Activated CD8-positive, alpha-beta memory T cell treated with anti-CD3 and anti-CD28 coated beads for 1 hour (primary cell): ENCODE measurements at places on chromosomes 3 and 15.

DNA sequence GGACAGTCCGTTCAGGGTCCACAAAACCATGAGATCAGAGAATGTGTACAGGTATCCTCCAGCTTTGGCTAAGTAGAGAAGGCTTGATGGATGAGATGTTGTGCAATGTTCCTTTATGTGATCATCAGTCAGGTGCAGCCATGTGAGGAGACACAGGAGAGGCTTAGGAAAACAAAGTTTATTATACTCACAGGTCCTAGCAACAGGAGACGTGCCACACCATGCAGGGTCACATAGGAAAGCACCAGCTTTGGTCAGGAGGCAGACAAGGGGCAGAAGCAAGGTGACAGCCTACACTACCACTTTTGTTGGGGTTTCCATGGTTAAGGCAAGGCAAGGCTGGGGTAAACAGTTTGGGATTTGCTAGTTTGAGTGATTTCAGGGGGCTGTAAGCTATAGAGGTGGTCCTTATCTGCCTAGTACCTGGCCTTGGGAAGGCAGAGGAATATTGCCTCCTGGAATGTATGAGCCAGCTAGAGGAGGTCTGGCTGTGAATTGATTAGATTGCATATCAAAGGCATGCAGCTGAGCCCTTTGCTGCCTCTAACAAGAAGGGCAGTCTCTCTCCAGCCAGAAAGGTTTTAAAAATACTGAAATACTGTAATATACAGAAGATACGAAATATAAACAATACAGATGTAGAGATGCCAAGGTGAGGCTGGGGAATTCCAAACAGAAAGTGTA is 248.6 kb downstream of the RYR3 start:
- DNase-seq: no peak

GRCh38 chr3:14285548-14285925 is 106.9 kb downstream of the LSM3 start:
- no peak for DNase-seq

DNA sequence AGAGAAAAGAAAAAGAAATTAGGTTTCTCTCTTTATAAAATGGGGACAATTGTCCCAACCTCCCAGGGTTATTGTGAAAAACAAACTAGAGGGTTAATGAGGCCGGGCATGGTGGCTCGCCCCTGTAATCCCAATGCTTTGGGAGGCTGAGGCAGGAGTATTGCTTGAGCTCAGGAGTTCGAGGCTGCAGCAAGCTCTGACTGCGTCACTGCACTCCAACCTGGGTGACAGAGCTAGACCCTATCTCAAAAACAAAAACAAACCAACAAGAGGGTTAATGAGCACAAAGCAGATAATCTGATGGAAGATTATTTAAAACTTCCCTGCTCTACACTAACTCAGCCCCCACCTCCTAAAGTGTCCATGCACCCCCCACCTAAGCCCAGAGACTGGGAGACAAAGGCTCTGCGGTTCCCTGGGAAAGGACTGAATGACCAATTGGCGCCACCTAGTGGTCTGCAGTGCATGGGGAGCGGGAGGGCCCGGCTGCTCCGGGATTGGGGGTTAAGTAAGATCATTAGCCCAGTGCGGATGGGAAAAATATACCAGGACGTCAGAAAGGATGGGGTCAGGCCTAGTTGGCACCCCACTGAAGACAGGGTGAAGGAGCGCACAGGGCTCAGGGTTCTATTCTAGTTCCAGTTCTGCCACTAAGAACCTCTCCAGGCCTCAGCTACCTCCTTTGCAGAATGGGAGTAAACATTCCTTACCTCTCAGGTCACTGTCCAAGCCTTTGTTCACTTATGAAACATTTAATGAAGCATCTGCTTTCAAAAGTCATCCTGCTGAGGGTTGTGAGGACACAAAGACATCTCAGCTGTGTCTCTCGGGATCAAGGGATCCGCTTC is 15.6 kb downstream of the PIF1 start:
- peak; percentile 59 for DNase-seq

- no peak for DNase-seq
These were observed 945.1 kb downstream of the ROBO1 start for GRCh38 chr3:78822726-78823125.

DNA sequence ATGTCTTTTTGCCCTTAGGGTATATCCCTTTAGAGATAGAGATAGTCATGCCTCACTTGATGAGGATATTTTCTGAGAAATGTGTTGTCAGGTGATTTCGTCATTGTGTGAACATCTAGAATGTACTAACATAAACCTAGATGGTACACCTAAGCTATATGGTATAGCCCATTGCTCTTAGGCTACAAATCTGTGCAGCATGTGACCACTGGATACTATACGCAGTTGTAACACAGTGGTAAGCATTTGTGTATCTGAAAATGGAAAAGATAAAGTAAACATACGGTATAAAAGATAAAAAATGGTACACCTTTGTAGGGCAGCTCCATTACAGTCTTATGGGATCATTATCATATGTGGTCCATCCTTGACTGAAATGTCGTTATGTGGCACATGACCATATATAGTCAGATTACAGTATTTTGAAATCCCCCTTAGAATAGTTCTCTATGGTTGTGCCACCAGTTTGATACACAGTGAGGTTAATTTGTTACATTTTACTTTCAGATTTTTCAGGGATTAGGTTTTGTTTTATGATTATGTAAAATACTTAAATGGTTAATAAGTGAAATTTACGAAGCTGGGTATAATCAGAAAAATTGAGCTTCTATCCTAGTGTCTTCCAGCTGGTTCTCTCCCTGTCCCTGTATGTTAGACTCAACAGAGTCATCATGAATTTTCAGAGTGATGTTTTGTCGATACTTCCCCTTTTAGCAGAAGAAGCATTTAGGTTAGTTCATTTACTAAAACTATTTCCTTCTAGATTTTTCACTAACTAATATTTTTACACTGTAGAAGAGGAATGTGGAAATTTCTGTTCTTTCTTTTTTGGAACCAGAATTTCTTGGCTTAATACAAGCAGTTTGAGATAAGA is 12.8 kb downstream of the SETD5 start:
- DNase-seq: no peak

DNA sequence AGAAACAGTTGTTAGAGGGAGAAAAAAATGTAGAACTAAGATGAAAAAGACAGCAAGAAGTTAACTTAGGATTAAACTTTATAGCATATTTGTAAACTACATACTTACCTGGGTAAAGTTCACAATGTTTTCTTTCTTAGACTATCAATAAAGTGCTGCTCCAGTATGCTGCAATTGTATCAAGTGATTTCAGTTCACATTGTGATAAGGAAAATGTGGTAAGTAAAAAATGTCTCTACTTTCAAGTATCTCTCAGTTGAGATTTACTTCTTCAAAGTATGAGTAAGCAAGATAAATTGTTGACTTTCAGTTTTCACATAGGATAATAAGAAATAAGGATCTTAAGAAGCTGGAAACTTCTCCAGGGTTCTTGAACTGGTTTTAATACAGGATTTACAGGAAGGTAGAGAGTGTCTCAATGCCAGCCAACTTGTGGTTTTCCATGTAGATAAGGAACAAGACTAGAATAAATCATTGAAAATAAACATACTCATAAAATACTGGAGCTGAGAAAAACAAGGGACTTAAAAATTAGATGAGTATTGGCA is 528.8 kb downstream of the UNC13C start:
- no peak for DNase-seq

- DNase-seq: no peak
These were observed 131.9 kb upstream of the PROK2 start for GRCh38 chr3:71916747-71917369.

- no peak for DNase-seq
These were observed 2.4 kb downstream of the ARHGEF3 start for GRCh38 chr3:56799251-56799882.
